HS-5 (cell line): ENCODE measurements at places on chromosomes 4 and X.

- no peak for DNase-seq
Measured at GRCh38 chr4:7040765-7041164, 2.4 kb upstream of the TADA2B start.

GRCh38 chrX:49754233-49754857 lies 58.6 kb upstream of the PAGE1 start:
- DNase-seq = no peak

DNA sequence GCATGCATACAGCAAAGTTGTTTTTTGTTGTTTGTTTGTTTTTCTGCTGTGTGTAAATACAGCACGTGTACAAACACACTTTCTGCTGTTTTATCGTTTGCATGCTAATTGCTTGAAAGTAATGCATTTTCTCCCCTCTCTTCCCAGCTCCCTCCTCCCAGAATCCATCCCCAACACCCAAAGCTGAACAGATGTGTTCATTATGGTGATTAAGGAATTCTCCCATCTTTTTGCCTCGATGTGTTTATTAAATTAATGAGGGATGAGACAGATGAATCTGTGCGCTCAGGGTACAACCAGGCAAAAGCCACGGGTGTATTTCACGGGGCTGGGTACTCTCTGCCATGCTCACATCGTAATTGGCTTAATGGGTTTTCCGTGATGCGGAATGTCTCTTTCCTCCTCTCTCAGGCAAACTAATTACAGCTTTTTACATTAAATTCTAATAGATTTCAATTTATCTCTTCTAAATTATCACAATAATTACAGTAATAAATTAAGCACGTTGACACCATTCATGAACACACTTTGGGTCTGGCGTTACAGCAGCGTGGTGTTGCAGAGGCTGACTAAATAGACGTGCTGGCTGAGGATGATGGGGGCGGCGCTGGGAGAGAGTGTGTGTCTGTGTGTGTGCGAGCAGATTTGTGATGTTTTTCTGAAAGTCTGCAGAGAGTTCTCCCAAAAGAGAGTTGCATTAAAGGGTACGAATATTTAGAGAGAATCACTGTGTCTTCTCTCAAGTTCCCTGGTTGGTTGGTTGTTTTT lies 117.7 kb downstream of the CRLF2 start:
- DNase-seq = no peak

DNA sequence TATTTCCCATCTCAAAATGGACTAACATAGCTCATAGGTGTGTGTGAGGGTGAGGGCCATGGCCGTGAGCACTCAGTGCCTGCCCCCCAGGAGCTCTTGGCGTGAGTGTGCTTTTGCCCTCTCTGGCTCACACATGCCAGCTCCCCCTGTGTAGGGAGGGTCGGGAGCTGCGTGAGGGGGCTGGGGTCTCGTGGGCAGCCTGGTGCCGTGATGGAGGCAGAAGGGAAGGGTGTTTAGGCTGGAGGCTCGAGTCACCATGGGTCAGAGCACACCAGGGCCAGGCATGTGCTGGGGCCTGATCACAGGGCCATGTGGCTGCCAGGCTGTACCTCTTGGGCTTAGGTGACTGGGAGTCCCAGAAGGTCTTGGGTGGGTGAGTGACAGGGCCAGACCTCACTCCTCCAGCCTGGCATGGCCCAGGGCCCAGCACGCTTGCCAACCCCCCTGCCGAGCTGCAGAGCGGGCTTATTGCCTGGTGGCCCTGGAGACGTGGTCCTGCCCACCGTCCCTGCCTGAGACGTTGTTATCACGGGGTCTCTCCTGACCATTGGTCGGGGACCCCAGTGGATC lies 44.0 kb downstream of the ADRA2C start:
- no peak for DNase-seq

- DNase-seq = no peak
Measured at GRCh38 chr4:17197070-17197469, 298.6 kb upstream of the LDB2 start.

DNA sequence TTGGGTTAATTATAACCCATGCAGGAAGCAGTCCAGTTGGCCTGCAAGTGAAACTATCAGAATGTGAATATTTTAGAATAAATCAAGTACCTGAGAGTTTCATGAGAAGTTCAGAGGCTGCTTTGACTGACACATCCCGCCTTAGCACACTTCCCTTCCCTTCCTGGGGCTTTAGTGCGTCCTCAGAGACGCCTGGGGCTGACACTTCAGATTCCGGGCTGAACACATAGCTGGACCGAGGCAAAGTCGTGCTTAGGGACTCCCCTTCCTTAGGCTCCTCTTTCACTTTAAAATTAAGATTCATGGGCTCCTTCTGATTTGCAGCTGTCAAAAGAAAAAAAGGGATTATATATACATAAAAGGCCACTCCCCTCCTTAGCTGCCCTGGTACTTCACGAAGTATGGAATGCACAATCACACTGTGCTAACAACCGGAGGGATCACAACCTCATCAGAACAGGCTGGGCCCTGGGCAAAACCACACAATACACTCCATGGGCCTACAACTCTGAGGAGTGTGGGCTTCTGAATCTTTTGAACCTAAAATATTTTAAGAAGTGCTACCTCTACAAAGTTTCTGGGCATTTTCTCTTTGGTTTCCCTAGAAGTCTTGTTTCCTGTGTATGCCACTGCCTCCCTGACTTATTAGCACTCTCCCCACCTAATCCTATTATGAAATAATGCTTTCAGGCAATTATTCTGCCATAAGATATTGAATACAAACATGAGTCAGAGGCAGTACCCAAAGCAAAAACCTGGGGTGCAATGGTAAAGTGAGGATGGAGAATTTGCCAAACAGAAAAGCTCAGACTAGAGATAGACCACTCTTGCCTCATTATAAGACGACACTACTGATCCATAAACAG lies 68.2 kb downstream of the ZNF827 start:
- no peak for DNase-seq

GRCh38 chrX:47723689-47724088 lies 64.7 kb upstream of the UXT start:
- DNase-seq = no peak

DNA sequence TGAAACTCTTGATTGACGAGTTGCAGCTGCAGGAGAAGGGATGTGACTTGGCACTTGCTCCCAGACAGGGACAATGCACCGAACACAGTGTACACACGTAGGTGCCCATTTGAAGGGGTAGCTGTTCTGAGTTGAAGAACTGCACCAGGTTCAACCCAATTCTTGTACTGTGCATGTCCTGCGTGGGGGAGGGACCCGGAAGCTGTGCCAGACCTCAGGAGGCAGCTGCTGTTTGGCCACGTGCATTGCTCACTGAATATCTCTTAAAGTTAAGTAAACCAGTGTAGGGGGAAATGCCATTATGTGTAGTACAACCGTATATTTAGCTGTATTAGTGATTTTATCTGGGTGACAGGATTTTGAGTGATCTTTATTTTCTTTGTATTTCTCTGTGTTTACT lies 12.0 kb upstream of the RBBP7 start:
- DNase-seq = no peak

GRCh38 chrX:139766545-139766983 lies 58.6 kb upstream of the MCF2 start:
- DNase-seq = no peak

GRCh38 chrX:129577473-129577872 lies 37.4 kb downstream of the OCRL start:
- peak; percentile 15 for DNase-seq

DNA sequence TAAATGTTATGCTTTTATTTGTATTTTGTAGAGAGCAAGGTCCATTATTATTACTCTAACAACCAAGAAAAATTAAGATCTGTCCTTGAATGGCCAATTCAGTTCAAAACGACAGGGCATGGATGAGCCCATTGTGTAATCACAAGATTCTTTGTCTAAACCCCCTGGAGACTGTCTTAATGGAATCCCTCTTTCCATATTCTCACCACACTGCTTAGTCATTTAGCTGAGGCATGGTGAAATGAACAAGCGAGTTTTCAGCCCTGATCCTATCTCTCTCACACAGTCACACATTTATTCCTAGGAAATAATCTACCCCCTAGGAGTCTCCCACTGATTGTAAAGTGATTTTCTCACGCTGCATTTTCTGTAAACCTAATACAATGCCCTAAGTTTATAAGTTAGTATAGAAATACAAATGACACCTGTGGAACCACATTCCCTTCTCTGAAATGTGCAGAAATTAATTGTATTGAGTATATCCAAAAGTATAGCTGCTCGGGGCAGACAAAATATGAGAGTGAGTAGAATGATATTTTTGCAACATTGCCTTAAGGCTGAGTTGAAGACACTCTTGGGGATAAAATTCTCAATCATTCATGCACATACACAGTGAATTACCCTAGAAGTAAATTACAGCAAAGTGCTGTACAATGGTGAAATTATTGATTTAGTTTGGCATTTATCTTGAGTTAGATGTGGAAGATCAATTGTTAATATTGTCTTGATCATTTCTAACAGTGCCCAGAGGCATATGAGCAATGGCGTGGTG lies 119.7 kb upstream of the PCDH7 start:
- peak; percentile 16 for DNase-seq

DNA sequence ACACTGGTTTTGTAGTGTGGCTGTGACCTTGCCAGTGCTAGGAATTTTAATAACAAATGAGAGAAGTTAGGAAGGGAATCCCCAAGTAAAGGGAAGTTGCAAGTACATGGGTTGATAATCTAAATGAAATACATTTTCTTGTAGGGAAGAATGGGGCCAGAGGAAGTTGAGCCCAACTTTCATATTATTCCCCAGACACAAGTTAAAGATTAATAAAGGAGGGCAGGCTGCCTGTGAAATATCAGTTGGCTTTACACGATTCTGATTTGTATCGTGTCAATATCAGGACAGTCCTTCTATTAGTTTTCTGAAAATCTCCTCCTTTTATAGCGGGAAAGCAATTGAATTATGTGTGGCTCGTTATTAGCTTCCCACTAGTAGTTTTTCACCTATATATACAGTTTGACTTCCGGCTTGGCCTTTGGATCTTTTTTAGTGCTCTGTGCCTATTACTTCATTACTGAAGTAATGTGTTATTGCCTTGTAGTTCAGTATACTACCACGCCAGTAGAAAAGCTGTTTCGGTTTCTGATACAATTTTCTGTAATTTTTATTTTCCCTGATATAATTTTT lies 1.7 kb downstream of the PDLIM5 start:
- no peak for DNase-seq

- DNase-seq = peak; percentile 31
Measured at GRCh38 chr4:88097301-88097700, 61.1 kb downstream of the ABCG2 start.

DNA sequence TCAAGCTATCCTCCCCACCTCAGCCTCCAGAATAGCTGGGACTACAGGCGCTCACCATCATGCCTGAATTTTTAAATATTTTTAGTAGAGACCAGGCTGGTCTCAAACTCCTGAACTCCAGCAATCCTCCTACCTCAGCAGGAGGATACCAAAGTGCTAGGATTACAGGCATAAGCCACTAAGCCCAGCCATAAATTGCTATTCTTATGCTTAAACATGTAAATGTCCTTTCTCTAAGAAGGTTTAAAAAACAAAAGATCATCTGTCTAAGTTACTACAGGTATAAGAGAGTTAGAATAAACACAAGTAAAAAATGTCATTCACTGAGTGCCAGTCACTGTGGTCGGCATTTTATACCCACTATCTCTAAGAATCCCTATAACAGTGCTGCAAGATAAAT lies 28.3 kb downstream of the PRMT9 start:
- DNase-seq = no peak

DNA sequence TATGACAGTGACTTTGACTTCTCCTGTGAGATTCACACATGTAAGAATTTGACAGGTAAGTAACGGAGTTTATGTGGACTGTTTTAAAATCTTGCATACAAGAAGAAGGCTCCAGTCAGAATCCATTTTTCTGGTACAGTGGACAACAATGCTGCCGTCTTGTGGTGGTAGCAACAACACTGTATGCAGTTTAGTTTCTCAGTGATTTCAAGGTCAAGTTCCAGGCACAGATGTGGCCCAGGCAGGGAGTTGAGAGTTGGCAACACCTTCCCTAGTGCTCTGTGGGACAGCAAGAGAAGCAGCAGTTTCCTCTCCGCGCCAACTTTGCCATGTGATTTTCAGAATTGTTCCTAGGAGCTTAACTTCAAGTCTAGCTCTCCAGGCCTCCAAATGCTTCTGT lies 56.0 kb upstream of the STPG2 start:
- DNase-seq = no peak

GRCh38 chrX:13933851-13934250 lies 95.8 kb downstream of the GEMIN8 start:
- DNase-seq = no peak

DNA sequence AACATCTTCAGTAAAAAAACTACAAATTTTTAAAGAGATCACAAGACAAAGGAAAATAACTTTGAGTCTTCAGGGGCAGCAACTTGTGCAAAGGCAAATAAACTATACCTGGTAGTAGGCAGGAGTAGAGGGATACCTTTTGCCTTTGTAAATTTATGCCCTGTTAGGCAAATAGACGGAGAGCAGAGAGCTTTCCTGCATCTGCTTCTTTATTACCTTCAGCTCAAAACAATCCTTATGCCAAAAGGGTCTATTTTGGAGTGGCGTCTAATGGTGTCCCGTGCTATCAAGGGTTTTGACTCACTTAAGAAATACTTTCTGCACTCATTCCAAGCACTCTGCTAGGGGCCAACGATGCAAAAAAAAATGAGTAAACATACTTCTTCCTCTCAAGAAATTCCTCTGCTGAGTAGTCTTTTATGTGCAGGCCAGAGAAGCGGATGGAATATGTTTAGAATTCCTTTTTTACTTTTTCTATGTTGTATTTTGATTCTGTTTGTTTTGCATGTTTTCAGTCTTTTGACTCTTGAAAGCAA lies 131.9 kb downstream of the ANXA5 start:
- no peak for DNase-seq

- no peak for DNase-seq
Measured at GRCh38 chr4:151205722-151206121, 71.2 kb upstream of the PRSS48 start.

GRCh38 chr4:105923497-105924238 lies 28.4 kb downstream of the NPNT start:
- DNase-seq = no peak

GRCh38 chr4:143294310-143294709 lies 42.4 kb upstream of the GAB1 start:
- DNase-seq = no peak

DNA sequence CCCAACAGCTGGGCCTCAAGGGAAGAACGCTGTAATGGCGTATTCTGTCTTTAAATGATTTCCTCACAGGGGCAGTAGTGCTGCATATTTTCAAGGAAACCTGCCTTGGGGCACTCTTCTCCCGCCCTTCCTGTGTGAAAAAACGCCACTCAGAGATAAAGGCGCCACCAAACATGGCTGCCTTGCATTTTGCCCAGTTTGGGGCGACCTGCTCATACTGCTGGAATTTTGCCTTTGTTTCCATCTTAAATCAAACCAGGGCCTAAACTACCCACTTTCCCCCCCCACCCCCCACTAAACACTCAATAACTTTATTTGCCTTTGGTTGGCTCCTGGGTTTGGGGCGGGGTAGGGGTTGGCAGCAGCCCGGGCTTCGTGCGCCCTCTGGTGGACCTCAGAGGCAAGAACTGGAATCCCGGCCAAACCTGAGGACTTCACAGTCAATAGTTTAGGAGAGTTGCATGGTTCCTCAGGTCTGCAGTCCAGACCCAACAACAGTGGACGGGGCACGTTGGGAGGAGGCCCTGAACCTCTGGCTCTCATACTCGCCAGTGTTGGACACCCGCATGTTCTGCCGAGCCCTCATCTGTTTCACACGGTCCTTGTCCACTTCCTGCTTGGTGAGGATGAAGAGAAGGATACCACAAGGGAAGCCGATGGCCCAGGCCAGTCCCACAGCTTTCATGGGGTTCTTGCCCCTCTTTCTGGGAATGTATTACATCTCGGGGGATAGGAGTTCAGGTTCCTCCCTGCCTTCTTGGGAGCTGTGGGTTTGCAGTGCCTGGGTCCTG lies 220.1 kb upstream of the STK26 start:
- no peak for DNase-seq
